ENCODE measurements at places on chromosomes 16 and 17. TPM values are rescaled to one million over a fixed set of nuclear protein-coding genes. Genes with fewer than 3 reads are reported as not detected.

VKORC1 gene
- total RNA-seq = 60.0 TPM

DNA sequence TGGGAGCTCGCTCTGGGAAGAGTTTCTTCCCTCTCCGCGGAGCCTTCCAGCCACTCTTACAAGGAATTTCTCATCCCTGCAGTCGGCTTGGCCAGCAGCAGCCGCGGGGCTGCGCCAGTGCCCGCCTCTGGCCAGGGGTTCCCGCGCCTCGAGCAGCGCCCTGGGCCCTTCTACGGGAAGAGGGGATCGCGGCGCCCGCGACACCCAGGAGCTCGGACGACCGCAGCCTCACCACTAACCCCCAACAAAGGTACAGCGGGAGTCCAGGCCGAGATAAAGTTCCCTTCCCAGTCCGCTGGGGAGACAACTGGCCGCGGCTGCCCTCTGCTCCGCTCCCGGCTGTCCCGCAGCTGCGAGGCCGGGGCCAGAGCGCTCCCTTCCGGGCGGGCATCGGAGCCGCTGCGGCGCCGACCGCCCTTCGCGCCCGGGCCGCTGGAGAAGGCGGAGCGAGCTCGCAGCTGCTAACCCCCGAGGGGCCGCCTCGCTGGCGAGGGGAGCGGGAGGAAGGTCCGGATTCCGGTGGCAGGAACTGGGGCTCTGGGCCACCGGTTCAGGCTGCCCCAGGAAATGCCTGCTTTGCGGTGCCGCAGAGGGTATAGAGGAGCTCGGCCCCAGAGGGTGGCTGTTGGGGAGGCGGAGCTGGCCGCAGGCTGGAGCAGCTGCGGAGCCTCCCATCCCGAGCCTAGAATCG, 3.6 kb upstream of the HS3ST3B1 start:
- no peaks in the 10 kb centered on the region for H3K36me3 ChIP-seq
- DNase-seq = no peak

- no peak overlapping the region for H3K4me3 ChIP-seq
- H3K4me1 ChIP-seq = no peaks in the 10 kb centered on the region
Observed at GRCh38 chr16:17658881-17659280, 188.1 kb upstream of the XYLT1 start.

- peaks cover 3% of the 10 kb centered on the region for H3K4me1 ChIP-seq
- no peak overlapping the region for H3K4me3 ChIP-seq
- peaks cover 3% of the 10 kb centered on the region for H3K36me3 ChIP-seq
Observed at GRCh38 chr17:14196377-14196997, 40.2 kb downstream of the CDRT15 start.

TMEM235 gene
- total RNA-seq = 2.3 TPM

GRCh38 chr17:20066253-20066652, 57.1 kb downstream of the SPECC1 start:
- no peak overlapping the region for H3K4me3 ChIP-seq
- peaks cover 8% of the 10 kb centered on the region for H3K4me1 ChIP-seq
- H3K27me3 ChIP-seq = no peaks in the 10 kb centered on the region
- H3K27ac ChIP-seq = no peak overlapping the region

DNA sequence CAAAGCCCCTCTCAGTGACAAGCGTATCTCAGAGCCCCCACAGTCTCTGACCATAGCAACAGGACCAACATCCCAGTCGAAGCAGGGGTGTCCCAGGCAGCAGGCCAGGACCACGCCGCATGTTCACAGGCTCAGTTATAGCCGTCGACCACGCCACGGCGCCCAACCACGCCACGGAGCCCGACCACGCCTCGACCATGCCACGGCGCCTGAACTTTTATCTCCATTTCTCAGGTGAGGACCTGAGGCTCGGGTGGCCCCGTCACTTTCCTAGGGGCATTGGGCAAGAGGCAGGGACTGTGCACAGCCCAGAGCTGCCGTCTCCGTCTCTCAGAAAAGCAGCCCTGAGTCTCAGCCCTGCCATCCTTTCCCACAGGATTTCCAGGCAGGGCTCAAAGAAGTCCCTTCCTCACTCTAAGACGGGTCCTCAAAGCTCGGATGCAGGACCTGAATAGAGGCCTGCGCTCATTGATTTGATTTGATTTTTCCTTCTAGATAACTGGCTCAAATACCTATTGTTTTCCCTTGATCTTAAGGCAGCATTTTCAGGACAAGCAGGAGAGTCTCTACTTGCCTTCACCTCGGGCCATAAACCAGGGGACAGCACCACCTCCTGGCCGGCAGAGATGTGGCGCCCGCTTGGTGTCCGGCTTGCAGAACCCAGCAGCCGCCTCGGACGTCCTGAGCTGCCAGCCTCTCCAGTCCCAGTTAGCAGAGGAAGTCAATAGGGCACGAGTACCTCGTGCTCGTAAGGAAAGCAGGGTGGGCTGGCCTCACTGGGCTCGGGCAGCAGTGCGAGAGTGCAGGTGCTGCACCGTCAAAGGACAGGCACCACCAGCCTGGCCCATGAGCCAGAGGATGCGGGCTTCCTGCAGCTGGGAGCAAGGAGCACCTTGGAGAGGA, 38.8 kb downstream of the C16orf95 start:
- no peak overlapping the region for H3K27ac ChIP-seq
- peaks cover 7% of the 10 kb centered on the region for H3K27me3 ChIP-seq
- H3K4me1 ChIP-seq = peaks cover 27% of the 10 kb centered on the region
- peak; percentile 49 for DNase-seq
- no peak overlapping the region for H3K4me3 ChIP-seq
- H3K36me3 ChIP-seq = no peaks in the 10 kb centered on the region

DNA sequence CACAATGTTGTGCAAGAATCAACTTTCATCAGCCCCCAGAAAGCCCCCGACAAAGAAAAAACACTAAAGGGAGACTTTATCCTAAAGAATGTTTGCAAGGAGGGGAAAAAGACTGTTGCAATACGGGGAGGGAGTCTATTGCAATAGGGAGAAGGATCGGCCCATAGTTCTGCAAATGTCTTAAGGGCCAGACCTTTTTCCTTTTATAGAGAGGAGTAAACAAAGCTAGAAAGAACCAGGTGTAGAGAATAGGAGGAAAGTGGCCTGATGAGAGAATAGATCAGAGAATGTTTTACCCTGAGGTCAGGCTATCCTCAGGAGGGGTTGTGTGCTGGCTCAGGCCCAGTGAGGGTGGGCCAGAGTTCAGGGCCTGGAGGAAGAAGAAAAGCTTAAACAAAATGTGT, 8.7 kb upstream of the CAVIN1 start:
- H3K36me3 ChIP-seq = no peaks in the 10 kb centered on the region
- H3K27me3 ChIP-seq = no peaks in the 10 kb centered on the region
- no peak overlapping the region for H3K27ac ChIP-seq
- H3K4me3 ChIP-seq = no peak overlapping the region
- no peak for DNase-seq

DNA sequence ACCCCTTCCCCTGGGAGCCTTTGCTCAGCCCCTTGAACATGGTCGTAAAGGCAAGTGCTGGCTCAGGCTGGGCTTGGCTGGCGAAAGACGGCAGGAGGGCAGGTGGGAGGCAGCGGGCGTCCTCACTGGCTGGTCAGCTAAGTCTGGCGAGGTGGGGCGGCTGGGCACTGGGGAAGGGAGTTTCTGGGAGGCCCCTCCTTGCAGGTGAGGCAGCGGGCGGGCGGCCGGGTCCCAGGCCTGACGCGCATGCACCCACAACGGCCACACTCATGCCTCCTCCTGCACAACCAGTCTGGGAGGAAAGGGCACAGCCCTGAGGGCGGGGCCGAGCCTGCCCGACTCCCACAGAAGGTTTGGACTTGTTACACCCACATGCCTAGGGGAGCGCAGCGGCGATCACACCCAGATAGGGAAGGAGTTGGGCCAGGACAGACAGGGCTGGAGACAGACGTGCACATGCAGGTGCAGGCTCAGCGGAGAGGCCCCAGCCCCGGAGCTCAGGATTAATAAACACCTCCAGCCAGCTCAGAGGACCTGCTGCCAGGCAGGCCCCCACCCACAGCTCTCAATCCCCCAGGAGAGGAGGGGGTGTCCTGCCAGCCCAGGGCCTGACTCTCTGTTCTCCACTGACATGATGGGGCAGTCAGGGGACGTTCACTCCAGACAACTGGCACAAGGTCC, at the start of gene EVPL:
EVPL (minus strand) TSS at position 148 of the 681 bp plus-strand sequence; CDS start at position 40, 108 bp downstream.
- no peak within 1 kb of the TSS for H3K27ac ChIP-seq
- DNase-seq = no peak

GRCh38 chr17:37130984-37131446, 182.3 kb downstream of the AATF start:
- no peak for DNase-seq
- H3K27me3 ChIP-seq = no peaks in the 10 kb centered on the region
- no peak overlapping the region for H3K27ac ChIP-seq
- H3K4me3 ChIP-seq = no peak overlapping the region
- H3K36me3 ChIP-seq = peaks cover 5% of the 10 kb centered on the region

DNA sequence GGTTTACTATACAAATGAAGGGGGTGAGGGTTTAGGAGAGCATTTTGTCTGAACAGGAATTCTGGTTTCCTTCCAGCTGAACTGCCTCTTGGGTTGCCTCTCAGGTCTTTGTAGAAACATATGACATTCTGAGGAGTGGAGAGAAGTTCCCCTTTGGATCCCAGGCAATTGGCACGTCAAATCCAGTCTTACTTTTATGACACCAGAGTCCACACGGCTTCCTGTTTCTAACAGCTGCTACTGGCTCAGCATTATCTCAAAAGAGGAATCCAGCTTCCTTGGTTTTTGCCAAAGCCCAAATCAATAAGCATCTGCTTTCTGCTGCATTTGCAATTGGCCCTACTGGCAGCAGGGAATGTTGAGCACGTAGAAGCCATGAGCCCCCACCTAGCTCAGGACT, 97.6 kb upstream of the FAM20A start:
- H3K4me3 ChIP-seq = no peak overlapping the region
- no peaks in the 10 kb centered on the region for H3K36me3 ChIP-seq
- H3K4me1 ChIP-seq = no peaks in the 10 kb centered on the region
- peak; percentile 30 for DNase-seq
- H3K27ac ChIP-seq = no peak overlapping the region

NOG gene
- 7.5 TPM for total RNA-seq

- H3K4me3 ChIP-seq = no peak overlapping the region
- no peaks in the 10 kb centered on the region for H3K27me3 ChIP-seq
- no peak for DNase-seq
- no peak overlapping the region for H3K27ac ChIP-seq
- H3K4me1 ChIP-seq = peaks cover 20% of the 10 kb centered on the region
Observed at GRCh38 chr17:42819939-42820535, 4.0 kb downstream of the BECN1 start.

SLC13A2 gene
- total RNA-seq = not detected

GRCh38 chr16:19142939-19143598, 25.0 kb upstream of the SYT17 start:
- H3K36me3 ChIP-seq = no peaks in the 10 kb centered on the region
- no peaks in the 10 kb centered on the region for H3K27me3 ChIP-seq
- H3K27ac ChIP-seq = no peak overlapping the region
- no peak overlapping the region for H3K4me3 ChIP-seq
- no peak for DNase-seq

DNA sequence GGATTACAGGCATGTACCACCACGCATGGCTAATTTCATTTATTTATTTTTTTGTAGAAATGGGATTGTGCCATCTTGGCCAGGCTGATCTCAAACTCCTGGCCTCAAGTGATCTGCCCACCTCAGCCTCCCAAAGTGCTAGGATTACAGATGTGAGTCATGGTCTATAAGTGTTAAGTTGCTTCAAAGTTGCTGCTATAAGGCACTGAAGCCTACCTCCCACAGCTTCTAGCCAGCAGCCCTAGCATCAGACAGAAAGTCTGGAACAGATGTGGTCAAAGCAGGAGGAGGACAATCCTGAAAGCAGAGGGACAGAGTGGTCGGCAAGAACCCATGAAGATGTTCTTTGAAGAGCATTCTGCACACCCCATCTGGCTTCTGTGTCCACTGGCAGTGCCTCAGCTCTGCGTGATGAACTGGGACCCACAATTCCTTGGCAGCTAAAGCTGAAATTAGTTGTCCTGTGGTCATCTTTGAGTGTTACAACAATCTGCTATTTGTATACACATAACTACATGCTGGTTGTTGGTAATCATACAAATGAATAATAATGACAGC, 11.2 kb downstream of the MAP3K14 start:
- no peak overlapping the region for H3K4me3 ChIP-seq
- H3K36me3 ChIP-seq = peaks cover 3% of the 10 kb centered on the region
- H3K27me3 ChIP-seq = no peaks in the 10 kb centered on the region
- no peak overlapping the region for H3K27ac ChIP-seq
- DNase-seq = no peak
- H3K4me1 ChIP-seq = peaks cover 9% of the 10 kb centered on the region

GRCh38 chr16:80899809-80900592, 95.6 kb upstream of the CDYL2 start:
- DNase-seq = peak; percentile 46
- no peaks in the 10 kb centered on the region for H3K36me3 ChIP-seq
- H3K27ac ChIP-seq = peak overlapping the region; percentile 57
- H3K4me3 ChIP-seq = no peak overlapping the region
- peaks cover 9% of the 10 kb centered on the region for H3K4me1 ChIP-seq

CCL4L2 gene
- total RNA-seq = 10.4 TPM

DNA sequence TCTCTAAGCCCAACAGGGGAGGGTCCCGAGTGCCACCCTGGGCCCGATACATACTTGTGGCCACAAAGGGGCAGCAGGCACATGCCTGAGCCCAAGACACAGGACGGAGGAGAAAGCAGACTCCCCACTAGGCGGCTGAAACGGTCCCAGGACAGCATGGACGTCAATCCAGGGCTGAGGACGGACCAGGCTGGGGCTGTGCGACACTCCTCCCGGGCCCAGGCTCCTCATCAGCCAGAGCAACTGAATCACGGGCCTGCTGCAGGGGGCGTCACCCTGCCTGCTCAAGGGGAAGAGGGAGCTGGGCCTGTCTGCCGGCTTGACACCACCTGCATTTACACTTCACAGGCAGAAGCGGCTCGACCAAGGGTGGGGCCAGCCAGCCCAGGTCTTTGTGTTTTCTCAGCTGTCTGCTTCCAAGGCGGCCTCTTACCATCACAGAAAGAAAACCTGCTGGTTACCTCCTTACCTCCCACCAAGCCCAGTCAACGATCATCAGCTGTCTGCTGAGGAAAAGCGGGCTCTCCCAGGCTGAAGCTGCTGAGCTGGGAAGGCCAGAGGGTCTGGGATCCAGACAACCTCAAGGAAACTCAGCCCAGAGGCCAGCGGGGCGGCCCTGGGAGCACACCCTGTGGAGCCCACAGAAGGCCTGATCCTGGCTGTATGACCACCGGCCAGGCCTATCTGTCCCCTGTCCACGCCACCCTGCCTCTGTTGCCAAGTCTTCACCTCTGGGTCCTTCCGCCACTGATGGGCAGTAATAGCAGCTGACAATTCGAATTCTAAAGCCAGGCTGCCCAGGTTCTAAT, 26.4 kb downstream of the KIFC3 start:
- H3K27me3 ChIP-seq = no peaks in the 10 kb centered on the region
- peaks cover 46% of the 10 kb centered on the region for H3K36me3 ChIP-seq
- DNase-seq = no peak
- no peak overlapping the region for H3K4me3 ChIP-seq
